ENCODE measurements at places on chromosomes 12 and 14. TPM values are rescaled to one million over a fixed set of nuclear protein-coding genes. Genes with fewer than 3 reads are reported as not detected.

GRCh38 chr14:62125793-62126192 is 363.6 kb downstream of the SNAPC1 start:
- no peak for DNase-seq

The COX8C gene
- total RNA-seq = not detected

DNA sequence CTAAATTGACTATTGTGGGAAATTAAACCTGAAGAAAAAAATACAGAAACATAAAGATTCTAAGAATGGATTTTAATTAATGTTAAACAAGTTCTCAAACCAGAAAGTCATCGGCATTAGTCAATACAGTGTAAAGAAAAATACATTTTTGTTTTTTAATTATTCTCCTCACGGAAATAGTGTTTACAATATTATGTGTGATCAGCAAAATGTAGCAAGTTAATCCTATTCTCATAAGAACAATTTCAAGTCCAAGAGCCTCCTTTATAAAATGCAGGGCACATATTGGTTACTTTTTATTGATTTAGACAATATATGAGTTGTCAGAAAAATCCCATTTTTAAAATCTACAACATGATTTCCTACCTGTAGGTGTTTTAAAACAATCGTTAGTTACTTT is 158.0 kb upstream of the MGAT4C start:
- no peak for DNase-seq

DNA sequence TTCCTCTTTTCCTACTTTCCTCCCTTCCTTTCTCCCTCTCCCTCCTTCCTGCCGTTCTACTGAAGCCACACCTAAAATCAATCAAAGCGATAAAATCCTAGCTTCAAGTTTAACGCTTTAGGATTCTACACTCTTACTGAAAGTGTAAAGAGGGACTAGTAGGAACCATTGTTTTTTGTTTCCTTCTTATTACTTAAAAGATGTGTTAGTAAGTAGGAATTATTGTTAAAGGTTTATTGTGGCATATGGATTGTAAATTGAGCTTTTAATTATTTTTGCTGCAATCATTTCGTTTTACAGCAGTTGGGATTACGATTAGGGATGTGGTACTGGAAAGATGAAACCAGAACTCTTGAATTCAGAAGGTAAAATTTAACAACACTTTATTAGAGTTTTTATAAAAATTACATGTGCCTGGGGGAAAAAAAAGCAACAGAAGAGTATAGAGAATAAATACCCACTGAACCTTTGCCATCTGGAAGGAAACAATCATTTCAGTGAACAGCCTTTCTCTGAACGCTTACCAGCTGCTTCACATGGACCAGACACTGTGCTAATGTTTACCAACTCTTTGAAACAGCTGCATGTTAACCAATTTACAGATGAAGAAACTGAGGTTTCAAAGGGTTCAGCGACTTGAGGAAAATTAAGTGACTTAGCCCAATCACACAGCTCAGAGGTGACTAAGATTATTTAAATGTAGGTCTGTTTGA is 1.0 kb downstream of the PPP1R36 start:
- peak; percentile 32 for DNase-seq

DNA sequence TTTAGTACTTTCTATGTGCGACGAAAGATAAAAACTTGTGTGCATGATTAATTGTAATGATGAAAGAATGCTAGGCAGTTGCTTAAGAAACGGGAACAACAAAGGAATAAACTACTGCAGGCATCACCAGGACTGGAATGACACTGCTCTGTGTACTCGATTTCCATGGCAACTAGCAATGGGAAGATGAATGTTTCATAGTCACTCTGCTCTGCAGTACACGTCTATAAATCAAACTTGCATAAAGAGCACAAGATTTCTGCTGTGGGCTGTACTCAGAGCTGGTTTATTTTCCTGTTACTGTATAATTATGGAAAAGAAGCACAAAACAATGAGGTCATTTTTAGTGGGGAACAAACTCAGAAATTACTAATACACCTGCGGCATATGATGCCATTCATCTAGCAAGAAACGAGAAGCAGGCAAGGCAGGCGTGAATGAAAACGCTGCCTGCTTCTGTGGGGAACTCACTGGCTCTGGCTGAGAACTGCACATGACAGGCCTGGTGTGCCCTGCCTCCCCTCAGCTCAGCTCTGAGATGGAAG is 41.8 kb downstream of the EFCAB11 start:
- no peak for DNase-seq

DNA sequence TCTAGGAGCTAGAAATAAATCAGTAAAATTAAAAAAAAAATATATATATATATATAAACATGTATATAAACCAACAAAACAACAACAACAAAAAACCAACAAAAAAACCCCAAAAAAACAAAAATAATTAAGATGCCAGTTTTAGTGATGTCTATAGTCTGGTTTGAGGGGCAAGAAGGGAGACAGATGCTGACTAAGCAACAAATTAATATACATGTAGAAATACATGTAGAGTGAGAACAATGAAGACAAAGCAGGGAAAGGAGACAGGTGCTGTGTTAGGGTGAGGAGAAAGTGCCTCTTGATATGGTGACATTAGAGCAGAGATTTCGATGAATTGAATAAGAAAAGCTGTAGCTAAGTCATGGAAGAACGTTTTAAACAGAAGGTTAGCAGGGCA is 477.9 kb downstream of the APAF1 start:
- no peak for DNase-seq

- no peak for DNase-seq
Measured at GRCh38 chr12:93322784-93323183, 54.9 kb upstream of the NUDT4 start.

DNA sequence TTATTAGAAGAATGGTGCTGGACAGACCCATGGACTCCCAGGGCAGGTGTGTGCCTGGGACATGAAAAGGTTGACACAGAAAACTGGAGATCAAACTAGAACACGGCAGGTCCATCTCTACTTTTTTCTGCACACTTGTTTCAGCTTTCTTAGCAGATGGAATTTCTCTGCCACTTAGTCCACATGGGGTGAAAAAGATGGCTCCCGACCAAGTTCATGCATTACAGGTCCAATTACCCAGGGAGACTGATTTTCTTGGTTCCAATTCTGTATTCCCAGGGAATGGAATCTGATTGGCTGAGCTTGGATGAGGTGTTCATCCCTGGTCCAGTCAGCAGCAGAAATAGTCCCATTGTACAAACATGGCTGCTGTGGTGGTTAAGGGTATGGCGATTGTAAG is 238.9 kb upstream of the SRRM4 start:
- no peak for DNase-seq

- no peak for DNase-seq
Measured at GRCh38 chr14:25411781-25412757, 362.1 kb upstream of the STXBP6 start.

DNA sequence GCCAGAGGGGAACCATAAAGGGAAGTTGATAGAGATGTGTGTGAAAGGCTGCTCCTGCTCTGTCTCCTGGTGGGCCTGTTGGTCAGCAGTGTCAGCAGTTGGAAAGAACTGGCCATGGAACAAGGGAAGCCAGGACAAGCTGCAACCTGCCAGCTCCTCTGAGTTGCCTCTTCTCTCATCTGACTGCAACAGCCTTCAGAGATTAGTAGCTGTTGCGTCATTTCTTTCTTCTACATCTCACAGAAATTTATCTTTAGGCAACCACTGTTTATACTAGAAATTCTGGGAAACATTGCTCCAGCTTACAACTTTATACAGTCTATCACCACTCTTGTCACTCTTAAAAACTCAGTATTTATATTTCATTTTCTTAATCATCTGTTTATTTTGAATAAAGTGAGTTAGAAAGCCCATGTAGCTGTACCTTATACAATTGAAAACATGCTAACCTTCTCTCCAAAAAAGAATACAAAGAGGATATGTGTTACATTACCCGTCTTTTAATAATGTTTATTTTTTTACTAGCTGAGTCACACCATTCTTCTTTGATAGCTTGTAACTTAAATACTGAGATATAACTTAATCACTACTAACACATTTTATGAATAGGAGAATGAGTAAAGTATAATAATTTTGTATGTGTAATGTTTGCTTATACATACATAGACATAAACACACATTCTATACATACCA is 224.2 kb downstream of the LRFN5 start:
- no peak for DNase-seq

GRCh38 chr12:19867970-19868369 is 428.7 kb downstream of the AEBP2 start:
- peak; percentile 4 for DNase-seq

DNA sequence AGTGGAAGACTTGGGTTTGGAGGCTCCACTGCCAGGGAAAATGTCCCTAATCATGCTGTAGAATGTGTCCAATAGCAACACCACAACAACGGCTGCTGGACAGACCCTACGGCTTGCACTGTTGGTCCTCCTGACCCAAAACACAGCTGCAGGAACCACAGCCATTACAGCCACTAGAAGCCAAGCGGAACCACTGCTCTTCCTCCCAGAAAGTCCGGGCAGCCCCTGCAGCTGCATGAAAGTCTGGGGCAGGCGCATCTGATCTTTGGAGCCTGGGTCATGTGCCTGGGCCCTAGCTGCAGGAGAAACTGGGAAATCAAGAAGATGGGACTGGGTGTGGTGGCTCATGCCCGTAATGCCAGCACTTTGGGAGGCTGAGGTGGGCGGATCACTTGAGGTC is 124.7 kb upstream of the METAP2 start:
- DNase-seq = no peak

The CEP170B gene
- 8.3 TPM for total RNA-seq

The PRB3 gene
- total RNA-seq = not detected

The POMT2 gene
- 23.5 TPM for total RNA-seq

GRCh38 chr14:87690076-87690613 is 302.8 kb downstream of the GALC start:
- no peak for DNase-seq

- DNase-seq = peak; percentile 85
Measured at GRCh38 chr12:130013771-130014484, 110.1 kb upstream of the TMEM132D start.

The MSI1 gene
- 0.79 TPM for total RNA-seq

GRCh38 chr14:42111355-42111754 is 504.7 kb downstream of the LRFN5 start:
- no peak for DNase-seq

The PIK3C2G gene
- not detected for total RNA-seq

The TAS2R31 gene
- 3.5 TPM for total RNA-seq

DNA sequence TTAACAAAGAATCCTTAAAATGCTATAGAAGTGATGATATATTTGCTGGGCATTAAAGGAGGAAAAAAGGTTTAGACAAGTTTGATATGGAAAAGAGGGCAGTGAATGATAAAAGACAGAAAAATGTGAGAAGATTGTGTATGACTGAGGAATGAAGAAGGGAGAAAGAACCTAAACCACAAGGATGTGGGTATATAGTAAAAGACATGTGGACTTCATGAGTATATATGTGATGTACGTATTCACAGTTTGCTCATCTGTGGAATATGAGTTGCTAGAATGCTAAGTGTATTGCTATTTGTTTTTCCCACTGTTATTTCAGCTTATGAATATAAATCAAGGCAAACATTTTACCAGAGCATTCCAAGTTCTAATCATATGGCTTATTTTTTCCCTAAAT is 2.1 kb upstream of the SLC16A7 start:
- peak; percentile 3 for DNase-seq

The DIO2 gene
- total RNA-seq = not detected

- no peak for DNase-seq
Measured at GRCh38 chr12:304805-305204, 42.2 kb upstream of the SLC6A13 start.

GRCh38 chr12:16307856-16308475 is 30.5 kb upstream of the SLC15A5 start:
- no peak for DNase-seq

GRCh38 chr12:5204271-5204670 is 160.6 kb downstream of the KCNA5 start:
- DNase-seq = no peak

The PMCH gene
- total RNA-seq = 8.4 TPM

DNA sequence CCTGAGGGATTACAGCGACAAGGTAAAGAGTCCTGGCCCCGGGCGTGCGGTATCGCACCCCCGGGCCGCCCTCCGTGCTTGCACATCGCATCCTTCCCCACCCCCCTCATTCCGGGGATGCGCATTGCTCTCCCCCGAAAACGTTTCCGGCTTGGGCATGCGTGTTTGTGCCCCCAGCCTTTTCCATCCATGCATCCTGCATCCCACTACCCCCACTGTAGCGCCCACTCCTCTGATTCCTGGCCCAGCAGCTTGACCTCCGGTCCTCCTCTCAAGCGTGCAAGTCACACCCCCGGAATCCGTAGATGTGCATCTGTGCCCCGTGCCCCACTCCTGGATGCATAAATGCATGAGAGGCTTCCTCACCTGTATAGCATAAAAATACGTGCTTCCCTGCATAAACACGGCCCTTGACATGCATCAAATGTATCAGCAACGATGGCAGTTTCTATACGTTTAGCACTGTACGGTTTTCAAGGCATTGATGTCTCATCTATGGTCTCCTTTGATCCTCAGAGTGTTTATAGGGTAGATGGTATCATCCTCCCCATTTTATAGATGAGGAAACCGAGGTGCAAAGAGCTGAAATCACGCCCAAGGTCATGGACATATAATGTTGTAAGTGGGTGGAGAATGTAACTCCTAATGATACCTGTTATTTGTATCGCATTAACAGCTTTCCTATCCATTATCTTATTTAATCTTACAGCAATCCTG is 484 bp downstream of the RIC8B start:
- DNase-seq = peak; percentile 78

DNA sequence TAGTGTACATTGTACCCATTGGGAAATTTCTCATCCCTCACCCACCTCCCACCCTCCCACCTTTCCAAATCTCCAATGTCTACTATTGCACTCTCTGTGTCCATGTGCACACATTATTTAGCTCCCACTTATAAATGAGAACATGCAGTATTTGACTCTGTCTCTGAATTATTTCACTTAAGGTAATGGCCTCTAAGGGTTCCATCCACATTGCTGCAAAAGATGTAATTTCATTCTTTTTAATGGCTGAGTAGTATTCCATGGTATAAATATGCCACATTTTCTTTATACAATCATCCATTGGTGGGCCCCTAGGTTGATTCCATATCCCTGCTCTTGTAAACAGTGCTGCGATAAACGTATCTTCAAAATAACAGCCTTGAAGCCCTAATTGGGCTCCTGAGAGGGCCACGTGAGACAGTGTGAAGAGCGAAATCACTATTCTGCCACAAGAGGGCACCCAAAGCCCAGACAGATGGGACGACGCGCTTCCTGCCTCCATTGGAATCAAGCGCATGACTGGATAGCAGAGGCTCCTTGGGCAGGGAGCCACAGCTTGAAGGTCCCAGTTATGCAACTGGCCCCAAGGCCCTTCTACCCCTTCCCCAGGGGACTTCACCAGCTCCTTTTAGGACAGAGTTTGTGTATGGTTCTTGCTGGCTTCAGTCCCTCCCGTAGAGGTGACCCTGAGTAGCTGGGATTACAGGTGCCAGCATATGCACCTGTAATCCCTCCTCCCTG is 21.3 kb upstream of the CD27 start:
- DNase-seq = peak; percentile 93

All from activated CD4-positive, alpha-beta T cell treated with anti-CD3 and anti-CD28 coated beads, Interleukin-2, amount 10 ng/mL, durations not matched to agents 24 days and 14 days (primary cell).